ENCODE measurements at places on chromosomes 3 and 15. TPM values are rescaled to one million over a fixed set of nuclear protein-coding genes. Genes with fewer than 3 reads are reported as not detected.

Gene EAF1
- 23.4 TPM for total RNA-seq

DNA sequence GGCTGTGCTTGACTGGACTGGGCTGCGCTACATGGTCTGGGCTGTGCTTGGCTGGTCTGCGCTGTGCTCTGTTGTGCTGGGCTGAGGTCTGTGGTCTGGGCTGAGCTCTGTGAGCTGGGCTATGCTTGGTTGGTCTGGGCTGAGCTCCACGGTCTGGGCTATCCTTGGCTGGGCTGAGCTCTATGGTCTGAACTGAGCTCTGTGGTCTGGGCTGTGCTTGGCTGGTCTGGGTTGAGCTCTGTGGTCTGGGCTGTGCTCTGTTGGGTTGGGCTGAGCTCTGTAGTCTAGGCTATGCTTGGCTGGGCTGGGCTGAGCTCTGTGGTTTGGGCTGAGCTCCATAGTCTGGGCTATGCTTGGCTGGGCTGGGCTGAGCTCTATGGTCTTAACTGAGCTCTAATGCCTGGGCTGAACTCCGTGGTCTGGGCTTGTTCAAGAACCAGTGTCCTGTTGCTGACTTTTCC is 92.0 kb downstream of the PLXNA1 start:
- no peaks in the 10 kb centered on the region for H3K4me1 ChIP-seq
- no peak overlapping the region for H3K4me3 ChIP-seq
- H3K27me3 ChIP-seq, result no peaks in the 10 kb centered on the region

DNA sequence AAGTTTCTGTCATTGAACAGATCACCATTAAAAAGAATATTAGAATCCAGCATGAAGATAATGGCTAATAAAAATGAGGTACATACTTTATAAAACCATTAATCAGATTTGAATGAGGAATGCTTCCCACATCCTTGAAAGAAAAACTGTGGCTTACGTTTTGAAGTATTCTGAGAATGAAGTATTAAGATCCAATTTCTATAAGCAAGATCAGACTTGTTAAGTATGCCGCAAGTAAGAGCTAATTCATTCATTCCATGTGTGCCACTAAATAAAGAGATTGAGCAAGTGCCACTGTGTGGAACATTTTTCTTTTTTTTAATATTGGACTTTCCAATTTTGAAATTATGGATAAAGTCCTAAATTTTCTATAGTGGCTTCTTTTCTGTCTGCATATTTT is 30.6 kb downstream of the NMD3 start:
- no peaks in the 10 kb centered on the region for H3K27me3 ChIP-seq
- peaks cover 44% of the 10 kb centered on the region for H3K36me3 ChIP-seq
- H3K4me3 ChIP-seq, result no peak overlapping the region
- H3K4me1 ChIP-seq, result peaks cover 4% of the 10 kb centered on the region

DNA sequence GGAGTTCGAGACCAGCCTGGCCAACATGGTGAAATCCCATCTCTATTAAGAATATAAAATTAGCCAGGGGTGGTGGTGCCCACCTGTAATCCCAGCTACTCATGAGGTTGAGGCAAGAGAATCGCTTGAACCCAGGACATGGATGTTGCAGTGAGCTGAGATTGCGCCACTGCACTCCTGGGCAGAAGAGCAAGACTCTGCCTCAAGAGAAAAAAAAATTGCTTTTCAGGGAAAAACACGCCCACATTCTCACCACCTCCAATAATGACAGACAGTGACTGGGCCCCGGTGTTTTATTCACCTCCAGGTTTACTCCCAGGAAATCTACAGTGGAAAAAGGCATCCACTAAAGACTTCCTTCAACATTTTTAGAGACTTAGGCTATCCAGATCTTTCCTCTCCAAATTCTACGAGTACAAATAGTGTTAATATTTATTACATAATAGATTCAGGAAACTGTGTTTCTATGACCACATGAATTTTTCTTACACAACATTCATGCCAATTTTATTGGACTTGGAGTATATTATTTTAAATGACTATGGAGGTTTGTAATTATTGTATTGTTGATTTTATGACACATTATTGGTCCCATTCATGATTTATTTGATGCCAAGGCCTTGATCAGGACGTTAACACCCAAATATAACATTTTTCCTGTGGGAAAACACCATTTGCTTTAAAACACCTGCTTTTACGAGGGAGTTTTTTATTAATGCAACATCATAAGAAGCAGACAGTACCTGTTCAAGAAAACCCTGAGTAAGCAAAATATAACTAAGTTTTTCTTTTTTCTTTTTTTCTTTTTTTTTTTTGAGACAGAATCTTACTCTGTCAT is 26.6 kb downstream of the IGF2BP2 start:
- no peak overlapping the region for H3K27ac ChIP-seq
- no peaks in the 10 kb centered on the region for H3K36me3 ChIP-seq
- no peak overlapping the region for H3K4me3 ChIP-seq
- no peak for DNase-seq

DNA sequence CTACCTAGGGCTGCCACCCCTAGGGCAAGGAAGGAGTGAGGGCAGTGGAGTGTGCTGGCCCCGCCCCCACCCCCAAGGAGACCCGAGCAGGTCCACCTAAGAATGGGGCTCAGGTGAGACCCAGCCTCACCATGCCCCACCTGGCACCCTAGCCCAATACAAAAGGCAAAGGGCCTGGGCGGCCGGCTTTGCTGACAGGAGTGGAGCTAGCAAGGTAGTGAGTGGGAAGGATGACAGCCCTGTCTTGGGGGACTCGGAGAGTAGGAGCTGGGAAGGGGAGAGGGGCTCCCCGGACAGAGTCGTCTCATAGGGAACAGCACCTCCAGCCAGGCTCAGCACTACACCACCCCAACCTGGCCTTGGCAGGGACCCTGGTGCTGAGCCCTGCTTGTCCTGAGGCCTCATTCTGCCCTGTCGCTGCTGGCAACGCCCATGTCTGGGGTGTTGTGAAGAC is 12.1 kb downstream of the C15orf39 start:
- no peak overlapping the region for H3K27ac ChIP-seq
- no peaks in the 10 kb centered on the region for H3K27me3 ChIP-seq
- no peak for DNase-seq
- H3K36me3 ChIP-seq, result peaks cover 11% of the 10 kb centered on the region
- H3K4me1 ChIP-seq, result peaks cover 8% of the 10 kb centered on the region

Data from activated CD4-positive, alpha-beta memory T cell treated with anti-CD3 and anti-CD28 coated beads for 36 hours (primary cell).